Right ventricle myocardium inferior (tissue), 1 donor: ENCODE measurements at places on chromosomes 6 and 20. TPM values are rescaled to one million over a fixed set of nuclear protein-coding genes. Genes with fewer than 3 reads are reported as not detected.

The HCRTR2 gene
- not detected for total RNA-seq

The AIF1 gene
- 22.1 TPM for total RNA-seq

The HRH3 gene
- not detected for total RNA-seq

The SAMD5 gene
- 0.51 TPM for total RNA-seq

The SALL4 gene
- 0.19 TPM for total RNA-seq

The SEMG2 gene
- not detected for total RNA-seq

The C20orf96 gene
- total RNA-seq: 5.4 TPM

The KCNK5 gene
- 0.60 TPM for total RNA-seq

The BPIFA3 gene
- total RNA-seq: not detected

DNA sequence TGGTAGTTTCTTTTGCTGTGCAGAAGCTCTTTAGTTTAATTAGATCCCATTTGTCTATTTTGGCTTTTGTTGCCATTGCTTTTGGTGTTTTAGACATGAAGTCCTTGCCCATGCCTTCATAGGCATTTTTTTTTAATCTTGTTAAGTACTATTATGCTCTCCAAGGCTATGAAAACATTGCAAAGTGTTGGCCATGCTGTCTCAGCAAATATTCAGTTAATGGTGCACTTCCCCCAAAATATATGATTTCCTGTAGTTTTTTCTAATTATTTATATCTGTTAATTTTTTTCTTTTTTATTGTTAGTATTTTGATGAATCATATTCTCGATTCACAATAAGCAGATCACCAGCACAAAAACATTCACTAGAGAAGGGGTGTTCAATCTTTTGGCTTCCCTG is 806.1 kb upstream of the FLRT3 start:
- no peak for DNase-seq

DNA sequence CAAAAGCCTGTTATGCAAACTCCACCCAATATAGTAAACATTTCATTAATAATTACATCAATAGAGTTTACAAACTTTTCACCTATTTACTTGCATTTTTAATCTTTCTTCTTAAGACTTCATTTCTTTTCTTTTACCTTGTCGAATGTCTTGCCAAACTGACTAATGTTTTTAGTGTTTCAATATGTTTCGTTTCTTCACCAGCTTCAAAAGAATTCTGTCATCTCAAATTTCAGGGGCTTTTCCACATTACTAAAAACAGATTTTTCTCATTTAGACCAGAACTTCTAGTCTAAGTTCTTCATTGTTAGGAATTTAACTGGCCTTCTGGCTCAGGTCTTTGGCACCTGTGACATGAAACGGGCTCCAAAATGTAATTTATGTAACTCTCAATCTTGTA is 196.5 kb downstream of the ARHGAP18 start:
- no peak for DNase-seq

DNA sequence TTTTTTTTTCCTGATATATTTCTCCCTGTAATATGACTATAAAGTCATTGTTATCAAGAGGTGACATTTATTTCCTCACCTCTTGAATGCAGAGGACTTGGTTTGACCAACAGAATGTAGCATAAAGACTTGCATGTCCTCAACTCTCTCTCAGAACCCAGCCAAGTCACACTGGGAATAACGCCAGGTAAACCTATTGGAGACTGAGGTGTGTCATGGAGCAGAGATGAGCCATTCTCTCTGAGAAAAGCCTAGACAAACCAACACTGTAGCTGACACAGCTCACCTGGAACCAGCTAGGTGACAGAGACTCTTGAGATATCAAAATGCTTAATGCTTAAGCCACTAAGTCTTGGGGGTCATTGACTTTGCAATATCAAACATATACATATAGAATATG is 533.6 kb downstream of the HAO1 start:
- DNase-seq: no peak

GRCh38 chr6:139608466-139609261 is 234.2 kb upstream of the CITED2 start:
- no peak for DNase-seq

DNA sequence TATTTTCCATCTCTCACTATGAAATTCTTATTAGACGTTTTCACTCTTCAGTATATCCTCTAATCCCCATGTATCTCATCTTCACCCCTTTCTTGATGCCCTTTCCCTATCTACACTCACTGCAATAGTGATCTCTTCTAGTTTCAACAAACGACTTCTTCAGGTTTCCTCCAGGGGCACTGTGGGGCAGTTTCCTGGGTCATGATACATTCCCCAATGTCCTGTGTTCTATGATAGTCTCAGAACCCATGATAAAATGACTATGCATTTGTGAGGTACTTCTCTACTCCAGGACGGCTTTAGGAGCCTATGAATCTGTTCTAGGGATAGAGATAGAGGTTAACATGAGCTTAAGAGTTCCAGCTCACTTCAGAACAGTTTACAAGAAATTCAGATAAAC is 183.3 kb downstream of the FOXC1 start:
- no peak for DNase-seq

DNA sequence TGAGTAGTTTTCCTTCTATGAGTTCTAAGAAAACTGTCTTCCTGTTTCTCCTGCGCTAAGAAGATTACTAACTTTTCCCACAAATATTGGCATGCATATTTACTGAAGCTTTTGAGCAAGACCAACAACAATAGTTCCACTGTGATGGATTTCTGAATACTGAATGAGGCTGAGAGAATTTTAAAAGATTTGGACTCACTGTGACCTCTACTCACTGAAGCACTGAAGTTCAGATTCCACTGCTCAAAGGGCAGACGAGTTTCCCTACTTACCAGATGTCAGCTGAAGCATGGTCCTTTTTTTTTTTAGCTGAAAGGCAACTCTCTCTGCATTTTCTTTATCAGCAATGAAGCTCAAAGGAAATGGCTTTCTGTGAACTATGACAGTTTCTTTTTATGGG is 718.5 kb downstream of the RFPL4B start:
- DNase-seq: no peak

DNA sequence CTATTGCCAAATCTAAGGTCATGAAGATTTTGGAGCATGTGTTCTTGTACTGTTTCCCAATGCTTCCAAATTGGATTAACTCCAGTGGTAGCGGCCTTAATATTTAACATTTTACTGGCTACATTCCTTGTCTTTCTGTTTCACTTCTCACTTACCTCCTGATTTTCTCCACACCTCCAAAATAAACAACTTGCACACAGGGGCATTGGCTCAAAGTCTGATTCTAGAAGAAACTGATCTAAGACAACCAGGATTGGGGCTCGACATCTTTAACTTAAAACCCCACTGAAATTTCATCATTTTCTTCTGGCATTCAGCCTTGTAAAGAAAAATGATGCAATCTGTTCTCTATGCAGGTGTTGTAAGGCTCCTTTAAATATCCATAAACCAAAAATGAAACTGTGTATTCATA is 557.9 kb upstream of the ID4 start:
- no peak for DNase-seq

- DNase-seq: no peak
These were observed 505.2 kb downstream of the CBLN4 start for GRCh38 chr20:55500130-55500529.

- no peak for DNase-seq
These were observed 1.4 kb upstream of the HLA-E start for GRCh38 chr6:30487926-30488325.

DNA sequence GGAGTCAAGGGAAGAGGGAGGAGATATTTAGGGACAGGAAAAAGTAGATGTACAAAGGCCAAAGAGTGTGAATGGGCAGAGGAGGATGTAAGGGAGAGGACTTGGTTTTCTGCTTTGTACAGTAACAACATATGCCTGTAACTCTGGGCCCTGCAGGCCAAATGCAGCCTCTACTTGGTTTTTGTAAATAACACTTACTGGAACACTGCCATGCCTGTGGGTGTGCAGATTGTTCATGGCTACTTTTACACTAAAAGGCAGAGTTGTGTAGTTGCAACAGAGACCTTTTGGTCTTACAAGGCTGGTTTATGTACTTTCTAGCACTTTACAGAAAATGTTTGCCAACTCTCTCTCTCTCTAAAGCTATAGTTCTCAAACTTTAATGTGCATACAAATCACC is 157.1 kb downstream of the PHACTR1 start:
- DNase-seq: no peak

- no peak for DNase-seq
These were observed 423.5 kb downstream of the COL12A1 start for GRCh38 chr6:74782346-74782745.

DNA sequence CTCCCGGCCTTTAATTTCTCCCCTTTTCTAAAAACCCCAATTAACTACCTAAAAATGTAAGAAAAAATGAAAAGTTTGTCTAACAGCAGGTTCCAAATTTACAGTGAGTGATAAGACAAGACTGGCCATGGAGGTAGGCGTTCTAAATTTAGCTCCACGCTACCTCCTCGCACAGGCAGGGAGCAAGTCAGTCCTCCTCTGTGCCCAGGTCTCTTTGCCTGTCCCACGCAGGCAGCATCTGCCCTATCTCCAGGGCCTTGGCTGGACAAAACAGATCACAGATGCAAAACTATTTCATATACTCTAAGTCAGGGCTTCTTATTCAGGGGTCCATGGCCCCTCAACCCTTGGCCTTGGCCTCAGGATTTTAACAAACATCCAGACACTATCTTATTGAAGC is 98.0 kb upstream of the JARID2 start:
- DNase-seq: no peak

DNA sequence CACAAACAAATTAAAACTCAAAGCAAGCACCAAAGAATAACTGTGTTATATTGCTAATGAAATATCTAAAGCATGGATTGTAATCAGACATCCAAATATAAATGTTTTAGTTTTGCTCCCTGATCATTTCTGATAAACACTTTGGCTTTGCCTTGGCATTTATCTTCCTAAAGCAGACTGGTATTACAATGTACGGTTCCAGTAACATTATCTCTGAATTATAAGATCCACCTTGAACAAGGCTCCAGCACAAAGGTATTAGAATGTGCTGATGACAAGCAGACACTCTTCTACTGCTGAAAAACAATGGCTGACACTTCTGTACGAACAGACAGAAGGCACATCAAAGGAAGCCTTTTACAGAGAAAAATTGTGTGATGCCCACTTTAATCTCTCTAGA is 74.6 kb downstream of the INSM1 start:
- no peak for DNase-seq

GRCh38 chr6:157822245-157823000 is 623 bp upstream of the SNX9 start:
- DNase-seq: no peak

DNA sequence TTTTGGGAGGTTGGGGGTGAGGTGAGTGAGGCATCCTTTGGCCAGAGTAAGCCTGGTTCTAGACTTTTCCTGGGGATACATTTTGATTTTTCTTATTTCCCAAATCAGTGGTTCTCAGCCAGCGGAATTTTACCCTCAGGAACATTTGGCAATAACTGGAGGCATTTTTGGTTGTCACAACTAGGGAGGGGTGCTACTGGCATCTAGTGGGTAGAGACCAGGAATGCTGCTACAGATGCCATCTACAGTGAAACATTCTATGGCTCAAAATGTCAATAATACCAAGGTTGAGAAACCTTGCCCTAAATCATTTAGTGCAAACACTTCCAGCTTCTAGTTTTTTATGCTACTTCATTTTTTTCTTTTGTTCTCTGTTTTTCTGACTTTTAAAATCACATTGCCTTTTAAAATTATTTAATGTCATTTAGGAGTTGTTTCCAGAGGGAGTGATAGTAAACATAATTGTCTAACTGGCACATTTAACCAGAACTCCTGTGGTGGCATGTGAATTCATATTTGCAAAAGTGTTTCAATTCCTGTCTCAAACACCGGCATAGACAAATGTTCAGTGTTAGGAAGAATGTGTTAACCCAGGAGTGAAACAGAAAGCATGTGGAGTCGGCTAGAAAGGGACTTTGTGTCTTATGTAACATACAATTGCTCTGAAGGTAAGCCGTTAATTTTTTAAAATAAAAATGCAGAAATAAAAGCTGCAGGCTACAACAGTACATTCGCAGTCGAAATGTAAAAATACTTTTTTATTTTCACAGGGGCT is 59.0 kb downstream of the QRSL1 start:
- no peak for DNase-seq

- DNase-seq: no peak
These were observed 54.1 kb upstream of the KCNG1 start for GRCh38 chr20:51076786-51077685.

GRCh38 chr6:41294214-41294872 is 7.9 kb upstream of the TREM1 start:
- DNase-seq: no peak

- no peak for DNase-seq
These were observed 285.2 kb downstream of the FOXC1 start for GRCh38 chr6:1894954-1895353.

DNA sequence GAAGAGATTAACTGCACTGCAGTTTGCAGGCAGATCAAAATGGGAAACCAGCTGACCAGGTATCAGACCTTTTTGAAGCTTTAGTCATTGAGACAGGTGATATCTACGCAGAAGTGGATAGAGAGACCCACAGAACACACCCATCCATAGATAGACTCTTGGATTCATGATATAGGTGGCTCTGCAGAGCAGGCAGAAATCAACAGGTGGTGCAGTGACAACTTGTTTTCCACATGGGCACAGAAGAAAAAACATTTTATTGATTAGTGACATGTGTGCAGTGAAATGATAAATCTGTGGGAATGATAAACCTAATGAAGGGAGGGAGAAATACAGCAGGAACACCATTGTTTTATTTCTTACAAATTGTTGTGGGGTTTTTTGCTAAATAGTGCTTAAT is 45.2 kb downstream of the NUDT3 start:
- no peak for DNase-seq

- no peak for DNase-seq
These were observed 4.2 kb downstream of the SYNDIG1 start for GRCh38 chr20:24473435-24474223.

GRCh38 chr6:53792016-53792415 is 2.8 kb upstream of the LRRC1 start:
- no peak for DNase-seq

DNA sequence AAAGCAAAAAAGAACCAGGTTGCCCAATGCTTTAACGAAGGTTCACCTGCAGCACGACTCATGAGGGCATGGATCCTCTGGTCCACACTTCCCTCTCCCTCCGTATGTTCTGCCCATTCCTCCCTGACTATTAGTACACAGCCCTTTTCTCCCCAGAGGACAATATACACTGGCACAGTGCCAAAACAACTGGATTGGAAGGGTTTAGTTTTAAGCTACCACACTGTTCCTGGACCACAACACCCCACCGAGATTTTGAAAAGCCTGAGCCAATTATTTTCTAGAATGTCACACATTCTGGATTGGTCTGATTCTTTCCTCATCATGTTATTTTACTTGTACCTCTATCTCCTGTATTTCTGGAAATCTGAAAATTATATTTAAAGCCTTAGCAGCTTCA is 2.9 kb upstream of the AKAP7 start:
- no peak for DNase-seq
